ENCODE measurements at places on chromosomes 6 and 20.

DNA sequence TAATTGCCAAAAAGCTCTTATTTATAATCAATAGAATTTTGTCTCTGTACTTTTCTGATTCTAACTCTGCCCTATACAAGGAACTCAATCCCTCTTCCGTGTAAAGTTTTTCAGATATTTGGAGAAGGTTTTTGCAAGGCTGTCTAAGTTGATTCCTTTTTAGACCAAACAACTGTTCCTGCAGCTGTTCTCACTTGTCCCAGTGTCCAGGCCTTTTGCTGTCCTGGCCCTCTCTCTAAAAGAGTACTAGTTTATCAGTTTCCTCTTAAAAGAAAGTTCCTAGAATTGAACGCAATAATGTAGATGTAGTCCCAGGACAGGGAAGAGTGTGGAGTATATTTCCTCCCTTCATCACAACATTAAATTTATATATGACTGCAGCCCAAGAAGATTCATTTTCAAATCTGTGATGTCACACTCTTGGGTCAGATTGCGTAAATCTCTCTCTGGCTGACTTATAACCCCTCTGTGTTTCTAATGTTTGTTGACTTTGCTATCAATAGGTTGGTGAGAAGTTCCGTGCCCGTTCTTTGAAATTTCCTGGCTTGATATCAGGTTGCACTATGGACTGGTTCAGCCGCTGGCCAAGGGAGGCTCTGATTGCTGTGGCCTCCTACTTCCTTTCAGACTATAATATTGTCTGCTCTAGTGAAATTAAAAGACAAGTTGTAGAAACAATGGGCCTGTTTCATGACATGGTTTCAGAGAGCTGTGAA is 139.4 kb upstream of the GLP1R start:
- no peak for DNase-seq

GRCh38 chr6:294656-295565 is 2.6 kb downstream of the DUSP22 start:
- no peak for DNase-seq

GRCh38 chr20:9015984-9016324 is 52.9 kb upstream of the PLCB4 start:
- no peak for DNase-seq

DNA sequence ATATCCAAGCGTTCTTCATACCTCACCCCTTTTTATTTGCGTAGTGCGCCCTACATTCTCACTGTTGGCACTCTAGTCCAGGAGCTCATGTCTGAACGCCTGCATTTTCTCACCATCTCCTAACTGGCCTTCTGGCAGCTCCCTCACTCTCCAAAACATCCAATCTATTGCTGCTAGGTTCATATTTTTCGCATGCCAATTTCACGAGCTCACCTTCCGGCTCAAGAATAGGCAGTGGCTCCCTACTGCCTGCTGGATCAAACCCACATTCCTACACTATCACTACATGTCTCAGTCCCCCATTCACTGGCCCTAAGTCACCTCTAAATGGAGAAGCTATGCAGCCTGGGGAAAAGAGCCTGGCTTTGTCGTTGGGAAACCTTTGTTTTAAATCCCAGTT is 115.0 kb downstream of the IPCEF1 start:
- DNase-seq = no peak
